ENCODE measurements at places on chromosomes 4 and X.
A peak's percentile ranks its signal among the peaks of the same experiment; 100 is the strongest.

- DNase-seq: no peak
Observed at GRCh38 chr4:27861802-27862201, 1001.2 kb downstream of the STIM2 start.

- no peak for DNase-seq
Observed at GRCh38 chr4:53484911-53485657, 106.2 kb downstream of the LNX1 start.

- peak; percentile 17 for DNase-seq
Observed at GRCh38 chrX:13688958-13689740, at the start of gene RAB9A. Gene RAB9A, plus strand, starts transcription at chrX:13689128. Its CDS starts 19,619 bp downstream, at chrX:13708747.

GRCh38 chrX:30979271-30979670, 90.2 kb upstream of the TAB3 start:
- DNase-seq: no peak

- DNase-seq: no peak
Observed at GRCh38 chr4:43758836-43759235, 689.8 kb downstream of the KCTD8 start.

DNA sequence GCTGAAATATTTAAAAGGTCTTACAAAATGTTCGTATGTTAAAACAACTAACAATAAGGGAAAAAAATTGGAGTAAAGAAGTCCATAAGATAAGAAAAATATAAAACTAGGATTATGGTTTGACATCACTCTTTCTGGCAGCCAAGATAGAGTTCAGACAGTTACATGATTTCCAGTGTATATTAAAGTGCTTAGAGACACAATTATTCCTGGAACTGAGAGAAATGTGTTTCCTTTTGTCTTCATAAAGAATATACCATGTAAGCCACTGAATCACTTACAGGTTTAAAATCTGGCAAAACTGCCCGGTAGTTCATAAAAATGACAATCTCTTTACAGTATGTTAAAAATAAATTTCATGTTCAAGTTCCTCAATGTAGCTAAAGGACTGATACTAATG, 538.7 kb upstream of the ATOH1 start:
- DNase-seq: no peak
